Smooth muscle cell of the umbilical artery (primary cell): ENCODE measurements at places on chromosomes 13 and 19. TPM values are rescaled to one million over a fixed set of nuclear protein-coding genes. Genes with fewer than 3 reads are reported as not detected.

The PSG7 gene
- total RNA-seq: not detected in 2 replicates

The TMEM255B gene
- total RNA-seq: 0.83 and 1.5 TPM in 2 replicates

The CCDC194 gene
- not detected in 2 replicates for total RNA-seq

The ZNF492 gene
- under 0.01 and 0.60 TPM in 2 replicates for total RNA-seq

The NLRP4 gene
- total RNA-seq: not detected in 2 replicates

The STOML3 gene
- not detected in 2 replicates for total RNA-seq

The ERICH4 gene
- total RNA-seq: not detected in 2 replicates
